ENCODE measurements at places on chromosomes 1 and 21.
A peak's percentile ranks its signal among the peaks of the same experiment; 100 is the strongest.

DNA sequence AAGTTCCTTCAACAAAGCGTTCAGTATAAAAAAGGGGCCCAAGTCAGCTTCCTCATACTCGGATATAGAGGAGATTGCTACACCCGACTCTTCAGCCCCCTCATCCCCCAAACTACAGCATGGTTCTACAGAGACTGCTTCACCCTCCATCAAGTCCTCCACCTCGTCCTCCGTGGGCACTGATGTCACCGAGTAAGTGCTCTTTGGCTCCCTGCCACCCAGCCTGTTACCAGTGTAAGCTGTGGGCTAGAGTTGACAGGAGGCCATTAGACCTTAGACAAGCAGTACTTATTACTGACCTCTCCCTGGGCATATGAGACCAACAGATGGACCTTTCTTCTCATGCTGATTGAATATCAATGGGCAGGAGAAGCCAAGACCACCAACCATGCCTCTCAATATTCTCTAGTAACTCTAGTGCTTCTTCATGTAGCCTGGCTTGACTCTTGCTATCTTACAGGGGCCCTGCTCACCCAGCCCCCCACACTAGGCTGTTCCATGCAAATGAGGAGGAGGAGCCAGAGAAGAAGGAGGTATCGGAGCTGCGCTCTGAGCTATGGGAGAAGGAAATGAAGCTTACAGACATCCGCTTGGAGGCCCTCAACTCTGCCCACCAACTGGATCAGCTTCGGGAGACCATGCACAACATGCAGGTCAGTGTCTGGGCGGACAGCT is 20.9 kb upstream of the IPO9 start:
- H3K27ac ChIP-seq: no peak overlapping the region
- no peaks in the 10 kb centered on the region for H3K4me1 ChIP-seq
- no peak overlapping the region for H3K4me3 ChIP-seq
- no peak for DNase-seq

GRCh38 chr1:86778569-86779239 is 74.3 kb downstream of the SH3GLB1 start:
- H3K36me3 ChIP-seq: no peaks in the 10 kb centered on the region
- H3K27me3 ChIP-seq: no peaks in the 10 kb centered on the region
- no peak overlapping the region for H3K4me3 ChIP-seq
- no peak overlapping the region for H3K27ac ChIP-seq
- H3K4me1 ChIP-seq: peaks cover 2% of the 10 kb centered on the region

DNA sequence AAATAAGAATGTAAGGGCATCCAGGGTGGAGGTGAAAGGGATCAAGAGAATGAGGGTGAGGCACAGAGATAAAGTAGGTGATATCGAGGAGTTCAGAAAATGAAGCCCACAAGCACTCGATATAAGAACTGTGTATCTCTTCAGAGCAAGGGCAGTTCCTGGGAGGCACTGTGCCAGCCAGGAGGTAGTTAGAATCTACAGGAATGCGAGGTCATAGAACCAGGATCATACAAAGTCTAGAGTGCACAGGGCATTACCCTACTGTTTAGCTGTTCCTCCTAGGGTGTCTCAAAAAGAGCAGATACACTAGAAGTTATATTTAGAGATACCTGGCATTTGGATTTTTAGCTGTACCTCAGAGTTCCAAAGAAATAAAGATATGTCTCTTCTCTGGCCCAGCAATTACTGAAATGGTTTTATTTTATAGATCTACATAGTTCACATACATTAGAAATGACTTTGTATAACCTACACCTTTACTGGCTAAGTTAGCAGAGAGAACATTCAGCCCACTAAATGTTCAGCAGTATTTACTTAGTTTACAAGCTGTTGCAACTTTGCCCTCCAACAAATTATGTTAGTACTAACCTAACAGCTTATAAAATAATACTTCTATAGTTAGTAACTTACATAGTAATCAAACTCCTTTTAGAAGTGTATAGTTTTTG is 1.6 kb downstream of the OVAAL start:
- H3K27me3 ChIP-seq: no peaks in the 10 kb centered on the region
- H3K27ac ChIP-seq: no peak overlapping the region

DNA sequence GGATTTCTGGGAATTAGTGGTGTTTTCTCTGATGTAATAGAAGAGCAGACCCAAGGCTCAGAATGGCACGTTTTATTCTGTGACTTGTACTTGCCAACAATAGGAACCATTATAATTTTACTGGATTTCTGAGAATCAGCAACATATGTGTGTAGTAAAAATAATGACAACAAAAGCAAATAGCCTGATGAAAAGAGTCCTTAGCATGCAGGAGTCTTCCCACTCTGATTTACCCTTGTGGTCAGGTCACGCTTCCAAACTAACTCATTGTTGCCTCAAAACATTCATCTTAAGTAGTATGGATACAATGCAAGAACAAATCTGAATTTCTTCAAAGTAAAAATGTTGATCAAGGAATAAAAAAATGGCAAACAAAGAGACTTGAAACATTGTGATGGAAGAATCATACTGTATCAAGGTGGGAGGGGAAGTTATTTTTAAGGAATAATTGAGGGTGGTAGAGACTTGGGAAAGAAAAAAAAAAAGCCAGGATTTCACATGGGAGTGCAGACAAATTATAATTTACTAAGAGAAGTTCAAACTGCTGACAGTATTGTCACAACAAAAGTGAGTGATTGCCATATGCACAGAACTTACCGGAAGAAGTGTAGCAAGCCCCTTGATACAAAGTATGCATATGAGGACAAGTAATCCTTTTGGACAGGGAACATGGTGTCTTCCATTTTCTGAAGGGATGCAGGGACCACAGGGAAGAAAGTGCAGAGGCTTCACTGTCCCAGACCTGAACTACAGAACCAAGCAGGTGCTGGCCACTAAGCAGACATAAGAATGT is 31.2 kb upstream of the RGL1 start:
- no peak overlapping the region for H3K4me3 ChIP-seq
- DNase-seq: no peak
- H3K27me3 ChIP-seq: no peaks in the 10 kb centered on the region
- H3K27ac ChIP-seq: no peak overlapping the region
- no peaks in the 10 kb centered on the region for H3K4me1 ChIP-seq

- H3K27me3 ChIP-seq: no peaks in the 10 kb centered on the region
- peak; percentile 50 for DNase-seq
- H3K36me3 ChIP-seq: peaks cover 28% of the 10 kb centered on the region
- peaks cover 6% of the 10 kb centered on the region for H3K4me1 ChIP-seq
- H3K4me3 ChIP-seq: no peak overlapping the region
- no peak overlapping the region for H3K27ac ChIP-seq
These were observed 1.4 kb downstream of the PINK1 start for GRCh38 chr1:20634594-20635084.

- no peaks in the 10 kb centered on the region for H3K36me3 ChIP-seq
- no peak overlapping the region for H3K4me3 ChIP-seq
- H3K27ac ChIP-seq: no peak overlapping the region
These were observed 23.9 kb downstream of the CD2 start for GRCh38 chr1:116777831-116778830.

- H3K27ac ChIP-seq: no peak overlapping the region
- no peaks in the 10 kb centered on the region for H3K36me3 ChIP-seq
- H3K4me3 ChIP-seq: no peak overlapping the region
These were observed 6.6 kb upstream of the APP start for GRCh38 chr21:26177187-26177586.

GRCh38 chr1:158356616-158357015 is 2.9 kb downstream of the CD1E start:
- no peak overlapping the region for H3K27ac ChIP-seq
- no peaks in the 10 kb centered on the region for H3K36me3 ChIP-seq
- DNase-seq: no peak
- H3K4me3 ChIP-seq: no peak overlapping the region
- H3K4me1 ChIP-seq: no peaks in the 10 kb centered on the region

DNA sequence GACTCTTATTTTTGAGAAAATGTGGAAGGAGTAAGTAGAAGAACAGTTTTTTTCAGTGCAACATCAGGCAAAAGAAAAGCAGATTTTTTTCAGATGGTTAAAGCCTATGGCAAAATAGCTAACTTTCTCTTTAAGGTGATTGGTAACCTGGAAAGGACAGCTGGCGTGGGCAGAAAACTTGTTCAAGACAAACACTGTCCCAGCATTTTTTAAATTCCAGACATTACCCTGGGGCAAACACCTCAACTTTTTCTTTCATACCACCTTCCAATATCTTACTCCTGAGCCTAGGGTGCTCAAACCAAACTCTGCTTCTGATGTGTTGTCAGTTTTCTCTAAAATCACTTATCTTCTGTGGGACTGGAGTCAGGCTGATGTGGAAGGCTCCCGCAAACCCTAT is 2.7 kb upstream of the LEPR start:
- H3K27me3 ChIP-seq: no peaks in the 10 kb centered on the region
- peak overlapping the region; percentile 78 for H3K27ac ChIP-seq
- H3K36me3 ChIP-seq: no peaks in the 10 kb centered on the region
- H3K4me3 ChIP-seq: no peak overlapping the region

DNA sequence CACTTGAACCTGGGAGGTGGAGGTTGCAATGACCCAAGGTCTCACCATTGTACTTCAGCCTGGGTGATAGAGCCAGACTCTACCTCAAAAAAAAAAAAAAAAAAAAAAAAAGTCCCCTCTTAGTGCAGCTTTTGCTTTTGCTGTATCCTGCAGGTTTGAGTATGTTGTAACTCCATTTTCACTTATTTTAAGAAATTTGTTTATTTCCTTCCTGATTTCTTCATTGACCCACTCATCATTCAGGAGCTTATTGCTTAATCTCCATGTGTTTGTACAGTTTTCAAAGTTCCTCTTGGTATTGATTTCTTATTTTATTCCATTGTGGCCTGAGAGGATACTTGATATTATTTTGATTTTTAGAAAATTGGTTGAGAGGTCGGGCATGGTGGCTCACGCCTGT is 50.9 kb upstream of the AK4 start:
- no peak overlapping the region for H3K27ac ChIP-seq
- no peak for DNase-seq
- no peaks in the 10 kb centered on the region for H3K36me3 ChIP-seq
- no peaks in the 10 kb centered on the region for H3K4me1 ChIP-seq
- H3K4me3 ChIP-seq: no peak overlapping the region

GRCh38 chr1:165600793-165601192 is 30.2 kb upstream of the MGST3 start:
- H3K4me1 ChIP-seq: peaks cover 5% of the 10 kb centered on the region
- no peak overlapping the region for H3K27ac ChIP-seq
- DNase-seq: no peak

GRCh38 chr1:56820755-56821461 is 1.7 kb upstream of the FYB2 start:
- no peaks in the 10 kb centered on the region for H3K4me1 ChIP-seq
- H3K36me3 ChIP-seq: no peaks in the 10 kb centered on the region
- H3K4me3 ChIP-seq: no peak overlapping the region
- H3K27me3 ChIP-seq: no peaks in the 10 kb centered on the region

GRCh38 chr1:159429074-159429861 is 2.7 kb upstream of the OR10J4 start:
- no peak for DNase-seq
- no peaks in the 10 kb centered on the region for H3K36me3 ChIP-seq
- no peak overlapping the region for H3K27ac ChIP-seq
- H3K4me1 ChIP-seq: no peaks in the 10 kb centered on the region
- H3K27me3 ChIP-seq: no peaks in the 10 kb centered on the region

DNA sequence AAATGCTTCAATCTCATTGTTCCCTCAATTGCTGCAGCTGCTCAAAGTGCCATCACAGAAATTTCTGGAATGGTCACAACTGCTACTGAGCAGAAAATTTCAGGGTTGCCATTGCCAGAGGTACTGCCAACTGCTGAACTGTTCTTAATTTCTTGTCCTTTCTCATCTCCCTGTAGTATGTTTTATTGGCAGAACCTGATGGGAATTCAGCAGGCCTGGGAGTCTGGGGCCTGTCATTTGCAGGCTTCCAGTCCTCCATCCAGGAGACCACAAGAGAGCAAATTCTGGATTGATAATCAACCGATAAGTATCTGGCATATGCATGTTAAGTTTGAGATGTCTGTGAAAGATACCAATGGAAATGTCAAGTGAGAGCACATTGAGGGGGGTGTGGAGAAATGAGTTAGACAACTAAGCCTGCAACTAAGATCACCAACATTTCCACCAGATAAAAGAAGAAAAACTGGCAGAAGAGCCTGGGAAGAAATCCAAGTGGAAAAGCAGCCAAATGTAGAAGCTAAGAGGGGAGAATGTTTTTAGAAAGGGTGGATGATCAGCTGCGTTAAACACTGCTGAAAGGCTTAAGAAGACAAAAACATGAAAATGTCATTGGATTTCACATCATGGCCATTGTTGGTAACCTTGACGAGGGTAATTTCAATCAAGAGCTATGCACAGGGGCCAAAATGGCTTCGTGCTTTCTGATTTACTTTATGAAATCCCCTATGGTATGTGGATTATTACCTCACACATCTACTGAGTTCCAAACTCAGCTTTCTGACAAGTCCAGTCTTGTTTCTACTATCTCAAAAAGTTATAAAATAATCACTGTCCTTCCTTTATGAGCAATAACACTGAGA is 648.1 kb downstream of the PLPP3 start:
- H3K4me1 ChIP-seq: no peaks in the 10 kb centered on the region
- no peak overlapping the region for H3K27ac ChIP-seq
- H3K36me3 ChIP-seq: no peaks in the 10 kb centered on the region

- H3K4me3 ChIP-seq: no peak overlapping the region
- H3K4me1 ChIP-seq: no peaks in the 10 kb centered on the region
- H3K27ac ChIP-seq: no peak overlapping the region
- no peaks in the 10 kb centered on the region for H3K27me3 ChIP-seq
- DNase-seq: no peak
These were observed 160.7 kb downstream of the HHIPL2 start for GRCh38 chr1:222387007-222387814.

- no peak overlapping the region for H3K4me3 ChIP-seq
- H3K4me1 ChIP-seq: no peaks in the 10 kb centered on the region
- H3K27me3 ChIP-seq: no peaks in the 10 kb centered on the region
- DNase-seq: no peak
These were observed 9.8 kb downstream of the DUSP10 start for GRCh38 chr1:221732052-221732451.

DNA sequence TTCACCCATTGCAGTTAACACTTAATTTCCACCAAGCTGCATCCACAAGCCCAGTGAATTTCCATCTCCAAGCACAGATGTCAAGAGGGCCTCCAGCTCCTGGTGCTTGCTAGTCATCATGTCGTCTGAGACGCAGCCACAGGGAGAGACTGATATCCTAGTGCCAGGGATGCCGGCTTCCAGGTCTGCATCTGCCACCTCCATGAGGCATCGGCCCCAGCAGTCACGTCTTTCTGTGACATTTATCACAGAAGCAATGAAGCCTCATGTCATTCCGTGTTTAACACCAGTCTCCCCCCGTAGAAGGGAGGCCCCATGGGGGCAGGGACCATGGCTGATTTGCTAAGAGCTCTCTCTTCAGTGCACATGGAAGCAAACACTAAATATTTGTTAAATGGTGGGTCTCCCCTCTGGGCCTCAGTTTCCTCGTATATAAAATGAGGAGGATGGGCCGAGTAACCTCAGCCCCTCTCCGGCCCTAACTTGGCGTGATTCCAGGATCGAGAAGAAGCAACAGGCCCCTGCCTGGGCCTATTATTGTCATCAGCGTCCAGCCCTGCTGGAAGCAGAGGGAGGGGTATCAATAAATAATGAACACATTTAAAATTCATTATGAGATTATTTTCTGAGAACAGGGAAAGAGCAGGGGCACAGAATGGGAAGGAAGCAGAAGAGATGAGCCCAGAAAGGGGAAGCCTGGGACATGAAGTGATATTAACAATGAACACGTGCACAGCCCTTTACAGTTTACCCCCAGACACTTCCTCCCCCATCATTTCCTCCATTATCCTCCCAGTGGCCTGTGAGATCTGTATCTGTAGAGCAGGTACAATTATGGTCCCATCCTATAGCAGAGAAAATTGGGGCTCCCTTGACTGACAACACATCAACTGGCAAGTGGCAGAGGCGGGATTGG is 837 bp upstream of the C1QB start:
- no peaks in the 10 kb centered on the region for H3K4me1 ChIP-seq
- peaks cover 3% of the 10 kb centered on the region for H3K27me3 ChIP-seq
- no peak overlapping the region for H3K27ac ChIP-seq
- H3K36me3 ChIP-seq: no peaks in the 10 kb centered on the region
- DNase-seq: no peak
